ENCODE measurements at places on chromosomes 11 and 22.

- DNase-seq = no peak
These were observed 98.0 kb downstream of the NAT10 start for GRCh38 chr11:34203377-34203871.

DNA sequence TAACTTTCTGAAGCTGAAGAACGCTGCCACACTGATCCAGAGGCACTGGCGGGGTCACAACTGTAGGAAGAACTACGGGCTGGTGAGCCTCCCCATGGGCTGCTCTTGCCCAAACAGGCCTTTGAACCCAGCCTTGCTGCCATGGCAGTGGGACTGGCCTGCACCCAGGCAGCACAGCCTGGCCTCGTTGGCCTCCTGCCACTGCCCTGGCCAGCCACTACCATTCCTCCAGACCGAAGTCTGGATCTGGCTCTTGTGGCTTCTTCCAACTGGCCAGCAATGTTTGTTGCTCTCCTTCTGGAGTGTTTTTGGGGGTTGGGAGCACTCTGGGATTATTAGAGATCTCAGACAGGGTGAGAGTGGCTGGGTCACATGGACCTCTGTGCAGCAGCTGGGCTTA, 51.0 kb downstream of the MYO7A start:
- no peak for DNase-seq

DNA sequence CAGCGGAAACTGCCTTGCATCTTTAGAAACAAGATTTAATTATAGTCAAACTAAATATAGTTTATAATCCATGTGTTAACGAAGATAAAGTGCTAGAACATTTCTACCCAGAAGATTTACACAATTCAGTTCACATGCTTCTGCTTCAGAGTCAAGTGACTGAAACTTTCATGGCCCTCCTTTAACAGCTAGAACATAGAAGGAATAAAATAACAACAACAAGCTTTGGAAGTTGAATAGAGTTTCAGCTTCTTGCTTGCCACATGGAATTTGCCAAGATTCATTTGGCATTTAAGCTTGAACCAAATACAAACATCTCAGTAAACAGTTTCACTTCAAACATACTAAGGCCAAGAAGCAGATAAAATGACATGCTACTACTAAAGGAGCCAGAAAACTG, 676.3 kb upstream of the ANO3 start:
- no peak for DNase-seq

DNA sequence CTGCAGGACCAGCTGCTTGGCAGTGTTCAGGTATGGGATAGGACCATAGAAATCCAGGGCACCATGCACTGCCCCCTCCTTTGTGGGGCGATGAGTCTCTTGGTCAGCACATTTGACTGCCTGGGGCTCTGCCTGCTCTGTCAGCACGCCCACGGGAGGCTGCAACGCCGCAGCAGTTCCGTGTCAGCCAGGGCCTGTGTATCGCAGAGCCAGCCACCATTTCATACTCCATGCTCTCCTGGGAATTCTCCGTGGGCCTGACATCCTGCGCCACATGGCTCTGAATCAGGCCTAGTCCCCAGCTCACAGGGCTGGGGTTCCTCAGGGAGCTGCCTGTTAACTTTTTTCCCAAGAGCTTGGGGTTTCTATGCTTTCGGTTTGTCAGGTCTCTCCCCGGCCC, 16.9 kb upstream of the RELT start:
- DNase-seq = no peak

- no peak for DNase-seq
These were observed 868 bp downstream of the TEF start for GRCh38 chr22:41382610-41383009.

DNA sequence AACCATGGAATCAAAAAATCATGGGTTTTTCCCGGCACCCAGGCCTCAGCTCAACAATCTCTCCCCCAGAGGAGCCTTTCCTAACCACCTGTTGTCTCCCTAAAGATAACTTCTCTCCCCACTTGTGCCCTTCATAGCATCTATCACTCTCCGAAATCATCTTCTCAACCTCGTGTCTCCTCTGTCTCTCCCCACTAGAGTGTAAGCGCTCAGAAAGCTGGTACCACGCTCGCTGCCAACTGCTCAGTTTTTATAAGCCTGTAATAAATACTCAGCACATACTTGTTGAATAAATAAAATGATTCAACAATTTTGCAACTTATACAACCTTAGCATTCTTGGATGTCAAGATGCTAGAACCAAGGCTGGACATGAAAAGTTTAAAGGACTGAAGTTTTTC, 185.2 kb downstream of the BCR start:
- no peak for DNase-seq

GRCh38 chr11:36361901-36362391, 65.9 kb downstream of the PRR5L start:
- no peak for DNase-seq

DNA sequence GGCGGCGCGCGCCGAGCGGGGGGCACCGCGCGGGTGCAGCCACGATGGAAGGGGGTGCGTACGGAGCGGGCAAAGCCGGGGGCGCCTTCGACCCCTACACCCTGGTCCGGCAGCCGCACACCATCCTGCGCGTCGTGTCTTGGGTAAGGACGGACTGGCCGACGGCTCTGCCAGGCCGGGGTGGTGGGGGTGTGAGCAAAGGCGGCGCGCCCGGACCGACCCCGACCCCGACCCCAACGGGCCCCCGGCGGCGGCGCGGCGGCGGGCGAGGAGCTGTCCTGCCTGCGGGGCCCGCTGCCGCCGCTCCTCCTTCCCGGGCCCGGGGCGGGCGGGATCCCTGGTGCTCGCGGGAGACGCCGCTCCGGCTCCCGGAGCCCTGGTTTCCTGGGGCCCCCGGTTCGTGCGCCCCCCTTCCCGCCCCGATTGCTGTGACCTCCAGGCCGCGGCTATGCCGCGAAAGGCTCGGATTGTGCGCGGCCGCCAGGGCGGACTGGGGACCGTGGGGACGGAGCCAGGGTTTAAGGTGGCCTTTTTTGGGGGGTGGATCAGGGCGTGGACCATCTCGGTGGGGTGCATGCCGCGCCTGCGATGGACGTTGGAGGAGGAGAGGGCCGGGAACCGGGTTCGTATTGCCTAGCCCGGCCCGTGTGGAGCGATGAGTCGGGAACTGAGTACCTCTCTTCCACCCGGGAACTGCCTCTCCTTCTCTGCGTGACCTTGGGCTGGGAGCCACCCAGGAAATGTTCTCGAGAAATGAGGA, at the start of gene SYNGR1:
Gene SYNGR1, plus strand, starts transcription at position 25 of the 760 bp plus-strand sequence. Its CDS starts 20 bp downstream, at position 45.
- no peak for DNase-seq

GRCh38 chr22:29292379-29292778, 14.1 kb upstream of the GAS2L1 start:
- no peak for DNase-seq

DNA sequence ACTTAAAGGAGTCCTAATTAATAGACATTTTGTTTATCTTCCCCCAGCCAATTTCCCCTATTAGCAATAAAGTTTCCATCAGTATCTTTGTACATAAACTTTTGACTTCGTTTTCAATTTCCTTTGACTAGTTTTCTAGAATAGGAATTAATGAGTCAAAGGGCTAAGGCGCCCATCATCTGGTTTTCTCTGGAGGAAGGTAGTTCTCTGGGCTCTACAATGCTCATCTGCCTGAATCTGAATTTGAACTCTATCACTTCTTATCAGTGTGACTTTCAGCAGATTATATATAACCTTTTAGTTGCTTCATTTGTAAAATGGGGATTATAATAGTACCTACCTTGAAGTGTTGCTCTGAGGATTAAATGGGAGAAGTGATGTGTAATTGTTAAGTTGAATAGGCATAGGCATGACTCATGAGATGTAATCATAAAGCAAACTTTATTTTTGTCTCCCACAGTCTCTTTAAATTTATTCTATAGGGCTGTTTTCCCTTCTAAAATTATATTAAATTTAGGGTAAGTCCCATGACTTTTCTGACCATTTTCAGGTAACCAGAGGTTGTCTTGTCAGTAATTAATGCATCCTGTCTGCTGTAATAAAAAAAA, 5.8 kb upstream of the TUB start:
- no peak for DNase-seq

DNA sequence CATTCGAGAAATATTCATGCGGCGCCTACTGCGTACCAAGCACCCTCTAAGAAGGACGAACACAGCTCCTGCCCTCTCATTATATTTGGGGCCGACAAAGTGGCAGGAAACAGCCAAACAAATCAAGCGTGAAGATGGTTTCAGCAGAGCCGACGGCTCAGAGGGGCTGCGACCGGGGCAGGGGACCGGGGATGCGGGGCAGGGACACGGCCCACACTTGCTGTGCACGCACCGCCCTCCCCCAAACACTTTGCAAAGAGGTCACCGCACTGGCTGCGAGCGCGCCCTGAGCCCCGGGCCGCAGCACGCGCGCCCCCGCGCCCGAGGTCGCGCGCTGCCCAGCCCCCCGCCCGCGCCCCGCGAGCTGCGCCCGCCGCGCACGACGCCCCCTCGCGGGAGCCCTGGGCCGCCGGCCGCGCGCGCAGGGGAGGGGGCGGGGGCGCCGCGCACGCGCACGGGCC, 255 bp upstream of the SYNGR1 start:
- DNase-seq = no peak

DNA sequence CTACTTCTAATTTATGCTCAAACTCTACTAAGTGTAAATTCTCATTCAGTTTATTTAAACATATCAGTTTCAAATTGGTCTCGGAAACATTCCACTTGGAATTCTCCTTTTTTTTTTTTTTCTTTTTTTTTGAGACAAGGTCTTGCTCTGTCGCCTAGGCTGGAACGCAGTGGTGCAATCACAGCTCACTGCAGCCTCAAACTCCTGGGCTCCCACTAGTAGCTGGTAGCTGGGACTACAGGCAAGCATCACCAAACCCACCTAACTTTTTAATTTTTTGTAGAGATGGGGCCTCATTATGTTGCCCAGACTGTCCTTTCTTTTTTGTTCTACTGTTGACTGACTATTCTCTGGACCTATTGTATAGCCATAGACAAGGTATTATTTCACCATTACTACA, 33.3 kb upstream of the CCDC81 start:
- DNase-seq = no peak

GRCh38 chr11:122204206-122204605, 88.2 kb upstream of the BLID start:
- no peak for DNase-seq

DNA sequence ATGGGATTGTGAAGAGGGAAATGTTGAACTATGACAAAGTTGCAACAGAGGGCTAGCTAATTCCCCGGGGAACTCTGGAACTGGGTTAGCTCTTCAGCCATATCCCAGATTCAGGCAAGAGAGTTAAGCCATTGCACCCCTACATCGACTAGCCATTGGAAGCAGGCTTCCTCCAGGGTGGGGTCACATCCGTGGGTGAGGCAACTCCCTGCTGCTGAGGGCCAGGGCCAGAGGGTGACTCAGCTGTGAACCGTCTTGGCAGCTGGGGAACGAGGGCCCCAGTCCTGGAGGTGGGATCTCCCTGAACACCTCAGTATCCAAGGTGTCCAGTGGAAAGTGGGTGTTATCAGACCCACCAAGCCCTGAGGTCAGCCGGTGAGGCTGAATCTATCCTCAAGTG, 41.1 kb downstream of the RPS6KA4 start:
- DNase-seq = no peak

GRCh38 chr22:26845021-26845743, 187.8 kb downstream of the MIAT start:
- DNase-seq = no peak

GRCh38 chr22:46484861-46485595, 52.4 kb downstream of the CELSR1 start:
- DNase-seq = no peak

DNA sequence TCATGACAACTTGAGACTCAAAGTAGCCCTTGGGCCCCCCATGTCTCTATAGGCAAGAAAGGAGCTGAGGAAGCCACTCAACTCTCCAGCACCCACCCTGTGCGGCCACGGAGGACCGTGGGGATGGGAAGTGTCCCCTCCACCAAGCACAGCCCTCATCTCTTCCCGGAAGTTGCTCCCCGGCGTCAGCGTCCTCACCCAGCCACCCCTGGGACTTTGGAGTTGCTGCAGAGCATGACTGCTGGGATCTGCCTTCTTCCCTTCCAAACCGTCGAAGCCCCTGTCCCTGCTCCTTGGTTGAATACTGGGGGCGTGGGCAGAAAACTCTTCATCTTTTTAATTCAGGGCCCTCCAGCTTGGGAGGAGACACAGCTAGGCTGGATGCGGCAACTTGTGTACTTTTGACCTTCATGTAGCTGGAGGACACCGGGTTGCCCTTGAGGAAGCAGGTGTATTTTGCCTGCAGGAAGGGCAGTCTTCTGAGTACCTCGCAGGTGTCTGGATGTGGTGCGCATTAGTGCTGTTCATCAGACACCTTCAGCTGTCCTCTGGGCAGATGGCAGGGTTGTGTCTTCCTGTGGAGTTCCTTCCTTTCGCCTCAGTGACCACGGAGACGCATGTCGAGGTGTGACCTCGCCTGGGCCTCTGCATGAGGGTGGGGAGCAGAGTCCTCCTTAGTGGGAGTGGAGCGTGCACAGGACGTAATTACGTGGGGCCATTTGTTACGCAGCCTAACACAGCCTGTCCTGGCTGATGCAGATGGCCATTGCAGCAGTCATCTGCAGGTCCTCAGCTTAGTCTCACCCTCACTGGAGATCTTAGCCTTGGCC, 12.2 kb upstream of the IFITM3 start:
- DNase-seq = no peak

- no peak for DNase-seq
These were observed 30.6 kb downstream of the SCGB1A1 start for GRCh38 chr11:62449451-62449851.

Measured in DMS 273 treated with DMSO at 0.1 percent for 48 hours (cell line).